ENCODE measurements at places on chromosomes 2 and 18. TPM values are rescaled to one million over a fixed set of nuclear protein-coding genes. Genes with fewer than 3 reads are reported as not detected.

- no peak for DNase-seq
Measured at GRCh38 chr18:63307551-63308200, 11.9 kb downstream of the BCL2 start.

- no peak for DNase-seq
Measured at GRCh38 chr2:19559596-19560240, 201.3 kb upstream of the OSR1 start.

CIB4 gene
- not detected for total RNA-seq

DNA sequence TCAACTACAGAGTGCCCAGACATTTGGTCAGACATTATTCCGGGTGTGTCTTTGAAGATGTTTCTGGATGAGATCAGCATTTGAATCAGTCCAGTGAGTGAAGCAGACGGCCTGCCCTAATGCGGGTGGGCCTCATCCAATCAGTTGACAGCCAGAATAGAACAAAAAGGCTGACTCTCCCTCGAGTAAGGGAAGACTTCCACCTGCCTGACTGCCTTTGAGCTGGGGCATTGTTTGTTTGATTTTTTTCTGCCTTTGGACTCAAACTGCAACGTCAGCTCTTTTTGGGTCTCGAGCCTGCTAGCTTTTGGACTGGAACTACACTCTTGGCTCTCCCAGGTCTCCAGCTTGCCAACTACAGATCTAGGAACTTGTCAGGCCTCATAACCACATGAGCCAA, 111.7 kb upstream of the AGAP1 start:
- DNase-seq: no peak

- DNase-seq: no peak
Measured at GRCh38 chr2:65781756-65782155, 349.4 kb upstream of the SPRED2 start.

- DNase-seq: no peak
Measured at GRCh38 chr2:217413193-217413592, 553.3 kb upstream of the TNP1 start.

CSRNP3 gene
- total RNA-seq: 3.8 TPM

DNA sequence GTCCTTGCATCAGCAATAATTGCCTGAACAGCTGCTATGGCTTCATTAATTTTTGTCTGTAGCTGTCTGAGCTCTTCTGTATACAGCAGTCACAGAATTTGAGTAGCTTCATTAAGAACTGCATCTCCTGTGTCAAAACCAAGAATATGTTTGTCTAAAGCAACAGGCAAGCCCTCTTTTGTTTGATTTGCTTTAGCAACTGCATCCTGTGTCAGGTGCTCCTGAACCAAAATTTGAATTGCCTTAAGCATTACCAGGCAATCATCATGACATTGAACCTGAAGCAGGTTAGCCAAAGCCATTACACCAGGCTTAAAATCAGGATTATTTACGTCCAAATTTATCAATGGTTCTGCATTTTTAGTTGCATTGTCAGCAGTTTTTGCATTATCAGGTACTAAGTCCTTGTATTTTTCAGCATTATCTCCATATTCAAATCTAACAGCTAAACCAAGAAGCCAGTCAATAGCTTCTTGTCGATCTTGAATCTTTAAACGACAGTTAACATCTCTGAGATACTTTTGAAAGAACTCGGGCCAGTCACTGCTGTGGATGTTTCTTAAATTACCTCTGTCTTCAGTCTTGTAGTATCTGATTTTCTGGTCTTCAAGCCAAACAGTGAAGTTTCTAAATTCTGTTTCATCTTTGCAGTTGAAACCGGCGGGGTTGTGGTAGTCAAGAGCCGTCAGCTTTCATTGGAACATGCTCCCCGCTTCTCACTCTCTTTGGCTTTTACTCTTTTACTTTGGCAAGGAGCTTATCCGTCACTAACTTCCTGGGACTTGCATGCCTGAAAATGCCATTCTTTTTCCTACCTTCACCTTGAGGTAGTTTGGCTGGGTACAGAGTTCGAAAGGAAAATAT, 42.2 kb downstream of the MERTK start:
- DNase-seq: no peak

DNA sequence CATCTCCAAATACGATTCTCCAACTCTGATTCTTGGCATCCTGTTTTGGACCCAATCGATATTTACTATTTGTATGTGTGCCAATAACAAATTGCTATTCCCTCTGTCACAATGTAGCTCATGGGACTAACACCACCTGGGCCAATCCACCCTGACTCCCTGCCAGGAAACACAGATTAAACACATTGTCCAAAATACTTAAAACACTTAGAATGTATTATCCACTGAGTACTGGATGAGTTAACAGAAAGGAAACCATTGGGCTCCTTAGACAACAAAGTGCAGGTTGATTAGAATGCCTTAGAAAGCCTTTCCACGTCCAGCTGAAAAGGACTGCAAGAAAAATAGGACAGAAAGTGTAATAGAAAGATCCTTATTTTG, 79.4 kb upstream of the ARHGAP28 start:
- no peak for DNase-seq

Measured in GM23338 (cell line).